H4 (cell line): ENCODE measurements at places on chromosomes 16 and 17. TPM values are rescaled to one million over a fixed set of nuclear protein-coding genes. Genes with fewer than 3 reads are reported as not detected.

GRCh38 chr16:3458852-3459361, 15.4 kb downstream of the NAA60 start:
- DNase-seq, result no peak

Gene HLF
- total RNA-seq, result 0.53 and 0.68 TPM in 2 replicates

DNA sequence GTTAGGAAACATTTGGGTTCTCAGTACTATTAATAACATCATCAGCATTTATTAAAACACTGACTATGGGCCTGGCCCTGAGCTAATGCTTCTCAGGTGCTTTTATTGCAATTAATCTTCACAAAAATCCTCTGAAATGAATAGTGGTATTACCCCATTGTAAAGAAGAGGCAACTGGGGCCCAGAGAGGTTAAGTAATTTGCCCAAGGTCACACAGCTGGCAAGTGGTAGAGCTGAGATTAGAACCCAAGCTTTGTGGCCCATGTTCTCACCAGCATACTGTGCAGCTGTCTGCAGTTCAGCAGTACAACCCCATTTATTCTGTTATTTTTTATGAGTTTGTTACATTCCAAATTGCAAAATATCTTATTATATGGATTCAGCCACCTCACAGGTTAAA, 82.3 kb downstream of the TBC1D16 start:
- no peak for DNase-seq

- DNase-seq, result no peak
These were observed 52.6 kb downstream of the CCDC57 start for GRCh38 chr17:82160075-82160474.

Gene CCDC144A
- total RNA-seq, result 0.19 and 0.49 TPM in 2 replicates

Gene NPIPB8
- total RNA-seq, result not detected in 2 replicates

Gene SHISA9
- total RNA-seq, result 0.06 TPM in 1 of 2 replicates, not detected in the other

Gene FNDC8
- 0.25 TPM in 1 of 2 replicates, not detected in the other for total RNA-seq

DNA sequence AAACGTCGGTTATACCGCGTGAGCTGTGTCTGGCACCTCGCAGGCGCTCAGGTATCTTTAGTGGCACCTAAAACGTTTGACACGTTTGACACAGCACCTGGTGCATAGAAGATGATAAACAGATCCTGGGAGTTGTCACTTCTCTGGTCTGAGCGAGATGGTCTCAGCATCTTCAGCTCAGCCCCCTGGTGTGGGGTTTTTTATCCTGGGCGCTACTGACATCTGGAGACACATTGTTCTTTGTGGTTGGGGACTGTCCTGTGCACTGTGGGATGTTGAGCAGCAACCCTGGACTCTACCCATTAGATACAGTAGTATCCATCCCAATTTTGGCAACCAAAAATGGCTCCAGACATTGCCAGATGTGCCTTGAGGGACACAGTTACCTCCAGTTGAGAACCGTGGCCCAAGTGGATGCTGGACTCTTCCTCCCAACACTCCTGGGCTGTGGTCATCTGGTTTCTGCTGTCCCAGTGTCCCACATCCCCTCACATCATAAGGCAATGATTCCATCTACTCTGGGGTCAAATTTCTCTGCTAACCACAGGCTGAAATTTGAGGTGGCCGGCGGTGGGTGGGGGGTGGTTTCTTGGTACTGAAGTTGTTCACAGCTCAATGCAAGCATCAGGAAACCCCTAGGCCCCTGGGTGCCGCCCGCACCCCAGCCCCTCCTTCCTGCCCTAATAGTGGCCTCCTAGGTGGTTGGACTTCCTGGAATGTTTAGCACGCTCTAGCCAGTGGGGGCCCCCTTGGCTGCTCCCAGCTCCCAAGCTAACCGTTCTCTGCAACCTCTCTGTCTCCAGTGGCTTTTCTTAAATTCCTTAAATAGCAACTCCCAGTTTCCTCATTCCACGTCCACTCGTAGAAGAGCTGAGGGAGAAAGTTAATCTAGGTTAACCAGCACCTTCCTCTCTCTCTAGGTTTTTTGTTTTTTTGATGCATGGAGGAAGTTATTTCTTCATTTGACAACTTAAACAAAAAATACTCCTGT, 124.8 kb downstream of the ABCC1 start:
- DNase-seq, result peak; percentile 90

Gene CRLF3
- 9.7 and 13.9 TPM in 2 replicates for total RNA-seq

Gene RHBDF2
- total RNA-seq, result 9.0 and 17.4 TPM in 2 replicates

GRCh38 chr17:65029605-65030336, 26.8 kb downstream of the GNA13 start:
- no peak for DNase-seq

GRCh38 chr16:29705030-29705429, 26.1 kb downstream of the QPRT start:
- DNase-seq, result no peak

- no peak for DNase-seq
These were observed 12.7 kb downstream of the CNEP1R1 start for GRCh38 chr16:50037662-50038220.

DNA sequence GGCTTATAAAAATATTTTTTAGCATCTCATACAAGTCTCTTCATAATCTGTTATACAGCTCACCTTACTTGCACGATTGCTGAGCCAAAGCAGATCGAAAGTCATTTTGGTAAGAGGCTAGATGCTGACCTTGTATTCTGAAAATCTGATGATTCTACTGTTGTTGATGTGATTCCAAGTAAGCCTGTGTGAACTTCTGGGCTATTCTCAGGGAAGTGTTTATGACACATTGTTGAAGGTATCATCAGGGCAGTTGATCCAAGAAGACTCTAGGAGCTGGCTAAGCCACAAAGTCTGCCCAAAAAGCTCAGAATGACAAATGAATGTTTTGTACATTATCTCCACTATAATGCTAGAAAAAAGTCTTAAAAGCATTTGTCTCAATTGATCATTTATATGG, 16.0 kb downstream of the OMG start:
- DNase-seq, result no peak

DNA sequence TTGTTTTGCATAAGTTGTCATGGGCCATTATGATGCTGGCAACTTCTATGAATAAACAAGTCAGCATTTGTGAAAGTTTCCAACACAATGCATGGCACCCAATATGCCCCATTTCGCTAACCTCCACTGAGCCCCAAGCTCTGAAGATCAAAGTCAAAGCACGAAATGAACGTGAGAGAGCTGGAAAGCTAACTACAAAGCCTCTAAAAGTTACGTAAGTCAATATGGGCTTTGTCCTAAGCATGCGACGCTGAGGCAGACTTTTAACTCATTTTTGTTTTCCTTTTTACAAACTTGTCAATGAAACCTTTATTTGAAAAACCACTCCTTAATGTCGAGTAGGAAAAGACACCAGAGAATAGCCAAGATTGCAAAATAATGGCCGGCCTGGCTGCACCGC, 131.6 kb upstream of the NUDT7 start:
- DNase-seq, result no peak

DNA sequence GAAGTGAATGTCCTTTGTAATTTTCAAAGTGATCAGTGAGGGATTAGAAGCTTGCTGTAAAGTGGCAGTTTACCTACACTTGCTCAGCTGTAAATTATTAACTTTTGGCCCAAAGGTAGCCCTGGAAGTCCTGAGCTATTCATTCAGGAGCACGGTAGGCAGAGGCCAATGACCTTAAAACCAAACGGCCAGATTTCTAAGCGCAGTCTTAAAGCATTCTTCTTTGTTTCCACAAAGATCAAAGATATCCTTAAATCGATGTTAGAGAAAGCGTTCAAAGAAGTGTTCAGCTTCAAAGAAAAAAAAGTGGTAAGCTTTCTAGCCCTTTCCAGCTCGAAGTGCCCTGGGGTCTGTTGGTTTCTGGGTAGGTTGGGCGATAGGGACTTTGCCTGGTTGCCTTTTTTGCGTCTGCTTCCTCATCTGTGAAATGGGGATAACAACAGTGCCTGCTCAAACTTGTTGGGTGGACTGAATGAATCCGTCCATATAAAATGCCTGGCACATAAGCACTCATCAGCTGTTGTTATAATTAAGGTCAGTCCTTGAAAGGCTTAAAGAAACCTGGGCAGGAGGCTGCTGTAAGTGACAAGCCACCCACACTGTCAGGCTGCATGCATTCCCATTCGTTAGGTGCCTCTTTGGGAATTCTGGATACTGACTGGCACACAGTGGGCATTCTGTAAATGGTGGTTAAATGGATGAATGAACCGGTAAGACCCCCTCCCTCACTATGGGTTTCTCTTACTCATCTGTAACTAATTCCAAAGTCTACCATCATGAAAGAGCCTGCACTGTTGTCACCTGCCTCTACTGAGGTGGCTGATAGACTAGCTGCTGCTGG, 113.2 kb downstream of the PRKCA start:
- DNase-seq, result no peak

- no peak for DNase-seq
These were observed 34.7 kb upstream of the ABCA6 start for GRCh38 chr17:69176457-69176795.

GRCh38 chr17:67528751-67529436, 151.8 kb downstream of the PITPNC1 start:
- peak; percentile 21 for DNase-seq

Gene WSCD1
- total RNA-seq, result 0.47 and 0.50 TPM in 2 replicates

- DNase-seq, result no peak
These were observed 190.6 kb upstream of the FOXF1 start for GRCh38 chr16:86319585-86320236.

DNA sequence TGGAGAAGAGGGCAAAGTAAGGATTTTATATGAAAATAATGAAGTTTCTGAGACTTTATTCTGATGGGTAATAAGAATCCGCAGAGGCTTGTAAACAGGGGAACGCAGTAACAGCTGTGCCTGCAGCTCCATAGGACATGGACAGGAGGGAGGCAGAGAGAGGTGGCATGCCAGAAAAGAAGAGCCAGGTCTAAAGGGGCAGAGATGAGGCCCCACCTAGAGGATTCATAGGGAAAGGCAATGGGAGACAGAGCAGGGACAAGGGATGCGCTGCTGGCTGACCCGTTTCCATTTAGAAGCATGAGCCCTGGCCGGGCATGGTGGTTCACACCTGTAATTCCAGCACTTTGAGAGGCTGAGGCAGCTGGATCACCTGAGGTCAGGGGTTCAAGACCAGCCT, 340.3 kb upstream of the CDH5 start:
- DNase-seq, result peak; percentile 25

DNA sequence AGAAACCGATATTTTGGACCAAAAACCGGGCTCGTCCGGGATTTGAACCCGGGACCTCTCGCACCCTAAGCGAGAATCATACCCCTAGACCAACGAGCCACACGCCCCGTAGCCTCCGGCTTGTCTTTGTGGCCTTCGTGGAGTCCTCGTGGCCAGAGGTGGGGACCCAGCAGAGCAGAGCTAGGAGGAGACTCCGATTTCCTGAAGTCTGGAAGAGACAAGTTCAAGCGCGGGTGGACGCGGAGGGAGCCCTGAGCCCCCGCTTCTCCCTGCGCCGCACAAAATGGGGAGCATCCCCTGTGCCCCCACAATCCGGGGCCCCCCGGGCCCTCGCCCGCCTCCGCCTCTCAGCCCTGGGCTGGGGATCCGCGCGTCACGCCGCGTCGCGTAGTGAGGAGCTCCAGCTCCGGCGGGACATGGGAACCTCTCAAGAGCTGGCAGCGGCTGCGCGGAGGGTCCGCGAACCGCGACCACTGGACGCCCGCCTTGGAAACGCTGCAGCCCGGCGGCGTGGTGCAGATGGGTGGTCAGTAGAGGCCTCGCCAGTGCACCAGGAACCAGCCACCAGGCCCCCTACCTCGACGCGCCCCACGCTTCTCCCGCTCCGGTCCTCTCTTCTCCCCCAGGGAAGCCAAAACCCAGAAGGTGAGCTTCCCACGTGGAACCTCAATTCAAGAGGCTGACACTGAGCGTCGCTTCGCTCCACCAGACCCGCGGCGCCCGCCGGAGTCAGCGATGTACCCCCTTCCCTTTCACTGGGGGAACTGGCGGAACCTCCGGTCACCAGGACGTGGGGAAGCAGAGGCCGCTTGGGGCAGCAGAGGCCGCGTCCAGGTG, 5.2 kb upstream of the OR1F1 start:
- peak; percentile 64 for DNase-seq

DNA sequence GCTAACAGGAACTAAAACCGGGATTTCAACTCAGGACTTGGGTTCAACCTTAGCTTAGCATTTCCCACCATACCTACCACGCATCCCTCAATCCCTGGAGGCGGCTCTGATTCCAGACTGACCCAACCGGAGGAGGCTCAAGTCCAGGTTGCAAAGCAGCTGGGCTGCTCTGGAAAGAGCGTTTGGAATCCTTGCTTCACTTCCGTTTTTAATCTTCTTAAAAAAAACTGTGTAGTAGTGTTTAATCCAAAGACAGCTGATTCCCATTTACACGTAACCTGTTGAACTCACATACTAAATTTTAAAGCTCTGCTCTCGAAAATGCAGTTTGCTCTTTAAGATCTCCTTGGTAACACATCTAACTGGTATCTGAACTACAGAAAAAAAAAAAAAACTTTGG, 50.0 kb downstream of the NXN start:
- DNase-seq, result no peak

Gene SOX9
- 13.9 and 15.8 TPM in 2 replicates for total RNA-seq

Gene MYLK3
- total RNA-seq, result 0.14 TPM in 1 of 2 replicates, not detected in the other

DNA sequence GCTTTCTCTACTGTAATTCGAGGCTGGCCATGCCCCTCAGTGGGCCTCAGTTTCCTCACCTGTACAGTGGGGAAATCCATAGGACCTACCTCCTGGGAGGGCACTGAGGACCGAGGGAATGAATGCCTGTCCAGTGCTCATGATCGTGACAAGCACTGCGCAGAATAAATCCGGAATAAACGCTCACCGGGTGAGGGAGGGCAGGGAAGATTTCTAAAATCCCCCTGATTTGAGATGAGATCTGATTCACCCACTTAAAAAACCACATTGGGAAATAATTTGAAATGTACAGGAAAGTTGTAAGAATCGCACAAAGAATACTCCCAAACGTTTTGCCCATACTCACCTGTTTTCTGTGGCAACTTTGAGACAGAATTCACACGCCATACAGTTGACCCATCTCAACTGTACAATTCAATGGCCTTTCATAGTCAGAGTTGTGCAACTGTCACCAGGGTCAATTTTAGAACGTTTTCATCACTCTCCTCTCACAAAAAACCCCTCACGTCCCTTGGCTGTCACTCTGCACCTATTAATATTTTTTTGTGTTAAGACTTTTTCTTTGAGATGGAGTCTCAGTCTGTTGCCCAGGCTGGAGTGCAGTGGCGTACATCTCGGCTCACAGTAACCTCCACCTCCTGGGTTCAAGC, 49.8 kb downstream of the IRF8 start:
- no peak for DNase-seq

Gene TBC1D28
- total RNA-seq, result not detected in 2 replicates

Gene TNFRSF17
- total RNA-seq, result not detected in 2 replicates

Gene ANKFN1
- 0.33 and 0.46 TPM in 2 replicates for total RNA-seq

GRCh38 chr16:81040131-81040530, 4.5 kb downstream of the ATMIN start:
- DNase-seq, result no peak
